Endothelial cell (in vitro differentiated cells): ENCODE measurements at places on chromosomes 16 and 17. TPM values are rescaled to one million over a fixed set of nuclear protein-coding genes. Genes with fewer than 3 reads are reported as not detected.

The SDR42E1 gene
- total RNA-seq: 0.74 TPM

The TEKT5 gene
- 0.64 TPM for total RNA-seq

The WFIKKN1 gene
- total RNA-seq: 0.44 TPM

The TP53TG3E gene
- not detected for total RNA-seq

The OTOP3 gene
- not detected for total RNA-seq

- no peak for DNase-seq
These were observed 20.1 kb downstream of the GID4 start for GRCh38 chr17:18059283-18059682.

DNA sequence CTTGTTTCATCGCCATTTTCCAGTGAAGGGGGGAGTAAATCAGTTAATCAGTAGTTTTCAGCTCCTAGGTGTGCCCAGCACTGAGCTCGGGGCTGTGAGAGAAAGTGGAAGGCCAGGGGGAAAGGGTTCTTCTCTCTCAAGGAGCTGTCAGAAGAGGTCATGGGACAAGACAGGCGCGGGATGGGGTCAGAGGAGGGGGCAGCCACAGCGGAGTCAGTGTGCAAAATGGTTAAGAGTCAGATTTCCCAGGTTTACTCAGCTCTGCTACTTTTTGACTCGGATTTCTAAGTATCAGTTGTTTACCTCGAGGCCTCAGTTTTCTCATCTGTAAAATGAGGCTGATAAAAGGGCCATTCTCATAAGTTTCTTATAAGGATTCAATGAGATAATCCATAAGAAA is 4.3 kb upstream of the XYLT1 start:
- no peak for DNase-seq

DNA sequence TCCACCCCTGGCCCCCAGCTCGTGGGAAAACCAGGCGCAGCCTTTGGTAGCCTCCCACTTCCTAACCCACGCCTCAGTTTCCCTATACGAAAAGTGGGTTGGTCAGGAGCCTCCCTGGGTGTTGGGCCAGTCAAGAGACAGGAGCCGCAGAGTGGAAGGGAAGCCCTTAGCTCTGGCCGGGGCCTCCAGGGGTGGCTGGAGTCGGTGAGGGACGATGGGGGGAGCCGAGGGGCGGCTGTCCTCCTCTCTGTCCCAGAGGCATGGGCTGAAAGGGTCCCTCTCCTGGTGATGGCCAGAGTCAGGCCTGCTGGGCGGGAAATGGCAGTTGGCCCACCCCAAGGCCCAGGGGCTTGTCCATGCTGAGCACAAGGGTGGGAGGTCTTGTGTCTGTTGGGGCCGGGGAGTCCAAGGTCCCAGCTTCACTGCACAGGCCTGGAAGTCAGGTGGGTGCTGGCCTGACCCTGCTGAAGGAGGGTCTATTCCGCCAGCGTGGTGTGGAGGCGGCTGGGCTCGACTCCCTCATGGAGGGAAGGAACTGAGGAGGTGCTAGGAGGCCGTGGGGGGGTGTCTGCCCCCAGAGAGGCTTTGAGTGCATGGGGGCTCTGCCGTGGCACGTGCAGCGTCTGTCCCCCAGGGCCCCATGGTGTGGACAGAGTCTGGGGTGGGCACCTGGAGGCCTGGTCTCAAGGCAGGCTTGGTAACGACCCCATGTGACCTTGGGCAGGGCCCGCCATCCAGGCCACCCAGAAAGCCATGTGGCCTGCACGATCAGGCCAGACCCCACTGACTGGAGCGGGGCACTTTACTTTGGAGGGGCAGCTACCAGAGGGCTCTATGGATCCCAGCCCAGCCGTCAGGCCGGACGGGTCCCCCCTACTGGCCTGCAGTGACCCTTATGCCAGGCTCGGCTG is 1.1 kb downstream of the SLC16A3 start:
- DNase-seq: no peak

GRCh38 chr16:66534376-66534799 is 15.5 kb downstream of the TK2 start:
- no peak for DNase-seq

GRCh38 chr16:52191531-52192134 is 355.3 kb downstream of the TOX3 start:
- peak; percentile 74 for DNase-seq

DNA sequence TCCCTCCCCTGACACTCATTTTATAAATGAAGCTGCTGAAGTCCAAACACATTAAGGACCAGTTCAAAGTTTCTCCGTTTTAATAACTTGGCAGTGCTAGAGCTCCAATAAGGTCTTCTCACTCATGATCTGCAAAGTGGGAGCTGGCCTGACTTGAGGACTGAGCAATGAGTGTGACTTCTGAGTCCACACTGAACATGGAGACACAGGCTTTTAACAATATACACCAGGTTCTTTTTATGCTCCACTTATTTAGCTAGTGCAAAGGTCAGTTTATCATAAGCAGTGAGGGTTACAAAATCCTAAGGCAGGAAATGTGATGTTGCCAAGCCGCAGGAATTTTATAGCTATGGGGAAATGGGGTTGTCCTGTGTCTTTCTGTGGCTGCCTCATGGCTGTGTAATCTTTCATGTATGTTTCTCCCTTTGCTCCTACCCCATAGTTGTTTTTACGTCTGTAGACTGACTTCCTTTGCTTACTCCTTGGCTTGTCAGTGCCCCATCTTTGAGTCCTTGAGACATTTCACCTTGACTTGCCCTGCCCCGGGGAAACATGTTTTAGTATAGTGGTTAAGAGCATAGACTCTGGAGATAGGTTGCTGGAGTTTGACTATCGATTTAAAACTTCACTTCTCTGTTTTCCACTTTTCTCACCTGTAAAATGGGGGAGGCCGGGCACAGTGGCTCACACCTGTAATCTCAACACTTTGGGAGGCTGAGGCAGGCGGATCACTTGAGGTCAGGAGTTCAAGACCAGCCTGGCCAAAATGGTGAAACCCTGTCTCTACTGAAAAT is 12.2 kb upstream of the MMD start:
- no peak for DNase-seq

GRCh38 chr16:1890024-1890707 is 18.2 kb upstream of the MEIOB start:
- DNase-seq: no peak

GRCh38 chr17:73641826-73642600 is 2.2 kb downstream of the SDK2 start:
- DNase-seq: no peak

DNA sequence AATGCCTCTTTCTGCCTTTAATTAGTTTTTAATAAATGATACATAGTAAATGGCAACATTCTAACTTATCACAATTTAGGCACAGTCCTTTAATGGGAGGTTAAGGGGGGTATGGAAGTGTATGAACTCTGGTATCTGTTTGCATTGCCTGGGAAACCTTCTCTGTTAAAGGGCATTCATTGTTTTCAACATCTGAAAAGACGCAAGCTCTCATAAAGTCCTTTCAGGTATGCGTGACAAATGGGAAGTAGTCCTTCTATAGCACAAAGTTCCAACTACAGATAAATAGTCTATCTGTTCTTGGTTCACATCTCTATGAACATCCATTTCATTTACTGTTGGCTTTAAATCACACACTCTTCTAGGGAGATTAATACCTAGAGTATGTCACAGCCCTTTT is 298.0 kb upstream of the PMFBP1 start:
- no peak for DNase-seq

DNA sequence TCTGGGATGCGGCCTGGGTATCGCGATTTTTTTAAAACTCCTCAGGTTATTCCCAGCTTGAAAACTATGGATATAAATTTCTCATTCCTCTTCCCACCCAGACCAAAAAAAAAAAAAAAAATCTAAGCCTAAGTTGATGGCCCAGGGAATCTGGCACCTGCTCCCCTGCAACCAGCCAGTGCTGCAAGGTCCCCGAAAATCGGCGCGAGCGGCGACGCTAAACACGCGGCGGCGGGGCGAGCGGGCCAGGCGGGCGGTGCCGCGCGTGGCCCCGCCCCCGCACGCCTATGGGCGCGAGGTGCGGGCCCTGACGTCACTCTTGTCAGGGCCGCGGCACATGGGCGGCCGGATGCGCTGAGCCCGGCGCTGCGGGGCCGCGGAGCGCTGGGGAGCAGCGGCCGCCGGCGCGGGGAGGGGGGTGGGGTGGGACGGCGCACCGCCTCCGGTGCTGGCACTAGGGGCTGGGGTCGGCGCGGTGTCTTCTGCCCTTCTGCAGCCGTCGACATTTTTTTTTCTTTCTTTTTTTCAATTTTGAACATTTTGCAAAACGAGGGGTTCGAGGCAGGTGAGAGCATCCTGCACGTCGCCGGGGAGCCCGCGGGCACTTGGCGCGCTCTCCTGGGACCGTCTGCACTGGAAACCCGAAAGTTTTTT is at the start of gene HLF:
Gene HLF (plus strand): TSS at position 316 of the 654 bp plus-strand sequence. CDS start 525 bp downstream, outside the sequence.
- peak; percentile 54 for DNase-seq

GRCh38 chr16:46986896-46987295 is 13.4 kb upstream of the DNAJA2 start:
- no peak for DNase-seq

GRCh38 chr17:335691-336090 is 16.9 kb downstream of the RPH3AL start:
- no peak for DNase-seq

GRCh38 chr16:51390877-51391276 is 239.8 kb upstream of the SALL1 start:
- DNase-seq: no peak

DNA sequence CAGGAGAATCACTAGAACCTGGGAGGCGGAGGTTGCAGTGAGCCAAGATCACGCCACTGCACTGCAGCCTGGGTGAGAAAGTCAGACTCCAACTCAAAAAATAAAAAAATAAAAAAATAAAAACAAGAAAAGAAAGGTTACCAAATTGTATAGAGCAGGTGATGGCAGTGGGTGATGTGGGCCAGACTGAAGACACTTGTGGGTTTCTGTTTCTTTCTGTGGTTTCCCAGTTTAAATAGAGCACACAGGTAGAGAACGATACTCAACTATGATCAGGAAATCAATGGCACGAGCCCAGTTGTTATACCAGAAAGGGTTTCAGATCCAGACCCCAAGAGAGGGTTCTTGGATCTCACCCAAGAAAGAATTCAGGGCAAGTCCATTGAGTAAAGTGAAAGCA is 32.6 kb downstream of the NUBP1 start:
- DNase-seq: no peak

DNA sequence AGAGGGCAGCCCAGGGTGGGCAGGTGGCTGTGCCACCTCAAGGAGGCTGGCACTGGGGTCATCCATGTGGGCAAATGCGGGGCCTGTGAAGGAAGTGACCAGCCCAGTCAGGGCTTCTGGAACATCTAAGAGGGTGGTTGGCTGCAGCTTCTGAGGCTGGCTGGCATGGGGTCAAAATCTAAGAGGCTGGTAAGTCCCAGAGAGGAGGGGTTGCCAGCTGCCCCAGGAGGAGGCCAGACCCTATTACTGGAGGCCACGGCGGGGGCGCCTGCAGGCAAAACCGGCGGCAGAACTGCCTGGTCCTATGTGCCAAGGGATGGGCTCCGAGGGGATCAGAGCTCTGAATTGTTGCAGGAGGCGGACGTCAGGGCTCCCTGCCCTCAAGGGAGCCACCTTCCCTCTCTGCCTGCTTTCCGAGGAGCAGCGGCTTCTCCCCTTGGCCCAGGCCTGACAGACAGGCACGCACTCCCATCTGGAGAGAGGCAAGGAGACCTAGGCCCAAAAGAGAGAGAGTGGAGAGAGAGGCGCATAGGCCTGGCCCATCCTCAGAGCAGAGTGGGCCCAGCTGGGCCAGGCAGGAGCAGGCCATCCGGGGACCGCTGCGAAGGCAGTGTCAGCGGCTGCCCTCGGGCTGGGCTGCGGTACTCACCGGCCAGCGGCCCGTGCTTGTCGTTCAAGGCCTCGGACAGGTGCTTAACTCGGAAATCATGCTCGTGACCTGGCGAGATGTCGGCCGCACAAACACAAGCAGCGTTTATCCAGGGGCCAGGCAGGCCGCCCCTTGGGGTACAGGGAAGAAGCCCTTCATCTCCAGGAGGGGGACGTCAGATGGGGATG is 10.9 kb downstream of the ZACN start:
- DNase-seq: no peak

DNA sequence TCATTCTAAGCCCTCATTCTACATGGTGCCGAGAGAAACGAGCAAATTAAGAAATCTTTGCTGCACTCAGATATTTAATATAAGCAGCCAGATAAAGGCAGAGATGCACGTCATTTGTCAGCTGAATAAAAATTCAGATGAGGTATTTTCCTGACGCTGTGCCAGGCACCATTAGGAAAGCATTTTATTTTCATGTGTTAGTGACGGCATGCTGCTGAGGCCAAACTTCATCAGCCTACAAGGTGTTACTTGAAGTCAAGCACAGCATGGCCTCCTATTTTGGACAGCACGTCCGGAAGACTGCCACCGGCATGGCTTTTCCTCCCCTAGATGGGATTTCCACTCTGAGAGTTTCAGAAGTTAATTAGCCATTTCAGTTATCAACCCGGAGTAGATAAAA is 70.3 kb downstream of the IRX3 start:
- DNase-seq: no peak

DNA sequence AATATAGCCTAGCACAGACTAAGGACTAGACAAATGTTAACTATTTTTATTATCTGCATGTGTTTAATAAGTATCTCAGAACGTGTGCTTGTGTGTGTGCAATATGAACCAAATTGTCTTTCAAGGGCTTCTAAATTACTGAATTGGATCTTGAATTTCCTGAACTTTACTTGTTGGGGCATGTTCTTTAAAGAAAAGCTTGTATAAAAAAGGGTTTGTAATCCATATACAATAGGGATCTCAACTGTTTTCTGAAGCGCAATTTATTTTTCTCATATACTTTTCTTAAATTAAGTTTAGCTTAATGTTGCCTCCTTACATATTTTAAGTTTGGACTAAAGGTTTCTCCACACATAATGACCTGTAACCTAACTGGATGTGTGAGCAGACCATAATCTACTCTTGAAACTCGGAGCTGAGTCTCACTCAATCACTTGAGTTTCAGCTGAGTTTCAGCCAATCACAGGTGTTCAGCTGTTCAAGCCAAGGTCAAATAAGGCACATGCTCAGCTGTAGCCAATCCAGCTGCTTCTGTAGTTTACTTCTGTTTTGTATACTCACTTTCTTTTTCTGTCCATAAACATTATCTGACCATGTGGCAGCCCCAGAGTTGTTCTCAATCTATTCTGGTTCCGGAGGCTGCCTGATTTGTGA is 72.3 kb downstream of the CDK5R1 start:
- DNase-seq: no peak

GRCh38 chr16:65106757-65107156 is 15.1 kb downstream of the CDH11 start:
- no peak for DNase-seq

DNA sequence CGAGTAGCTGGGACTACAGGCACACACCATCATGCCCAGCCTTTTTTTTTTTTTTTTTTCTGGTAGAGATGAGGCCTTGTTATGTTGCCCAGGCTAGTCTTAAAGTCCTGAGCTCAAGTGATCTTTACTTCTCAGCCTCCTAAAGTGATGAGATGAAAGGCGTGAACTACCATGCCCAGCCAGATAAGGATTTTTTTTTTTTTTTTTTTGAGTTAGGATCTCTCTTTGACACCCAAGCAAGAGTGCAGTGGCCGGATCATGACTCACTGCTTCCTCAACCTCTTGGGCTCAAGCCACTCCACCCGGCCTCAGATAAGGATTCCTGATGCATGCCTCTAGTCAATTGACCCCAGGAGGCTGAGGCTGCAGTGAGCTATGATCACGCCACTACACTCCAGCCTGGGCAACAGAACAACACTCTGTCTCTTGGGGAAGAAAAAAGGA is 11.2 kb upstream of the PLEKHG4 start:
- no peak for DNase-seq
